Right lung (tissue), 10 donors: ENCODE measurements at places on chromosomes 6 and 20. TPM values are rescaled to one million over a fixed set of nuclear protein-coding genes. Genes with fewer than 3 reads are reported as not detected.

TMEM217 gene
- 2.1 TPM for polyA plus RNA-seq

TIAM2 gene
- polyA plus RNA-seq = 17.3 TPM

DNA sequence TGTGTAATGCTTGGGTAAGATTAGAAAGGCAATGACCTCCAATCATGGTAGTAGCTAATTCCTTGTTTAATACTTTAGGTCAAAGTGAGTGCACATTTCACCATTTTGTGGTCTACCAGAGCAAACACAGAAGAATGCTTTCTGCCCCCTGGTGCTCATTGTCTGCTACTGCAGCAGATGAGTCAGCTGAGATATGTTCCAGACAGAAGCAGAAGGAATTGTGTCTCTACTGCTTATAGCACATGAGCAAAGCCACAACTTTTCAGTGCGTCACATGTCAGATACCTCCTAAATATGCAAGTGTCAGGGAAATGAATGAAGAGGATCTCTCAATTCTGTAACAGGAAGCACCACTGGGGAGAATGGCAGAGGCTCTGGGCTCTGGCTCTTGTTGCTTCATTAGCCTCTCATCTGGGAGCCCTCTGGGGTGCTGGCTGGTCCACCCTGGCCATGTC lies 308.9 kb downstream of the ALDH8A1 start:
- peak; percentile 51 for DNase-seq

DNA sequence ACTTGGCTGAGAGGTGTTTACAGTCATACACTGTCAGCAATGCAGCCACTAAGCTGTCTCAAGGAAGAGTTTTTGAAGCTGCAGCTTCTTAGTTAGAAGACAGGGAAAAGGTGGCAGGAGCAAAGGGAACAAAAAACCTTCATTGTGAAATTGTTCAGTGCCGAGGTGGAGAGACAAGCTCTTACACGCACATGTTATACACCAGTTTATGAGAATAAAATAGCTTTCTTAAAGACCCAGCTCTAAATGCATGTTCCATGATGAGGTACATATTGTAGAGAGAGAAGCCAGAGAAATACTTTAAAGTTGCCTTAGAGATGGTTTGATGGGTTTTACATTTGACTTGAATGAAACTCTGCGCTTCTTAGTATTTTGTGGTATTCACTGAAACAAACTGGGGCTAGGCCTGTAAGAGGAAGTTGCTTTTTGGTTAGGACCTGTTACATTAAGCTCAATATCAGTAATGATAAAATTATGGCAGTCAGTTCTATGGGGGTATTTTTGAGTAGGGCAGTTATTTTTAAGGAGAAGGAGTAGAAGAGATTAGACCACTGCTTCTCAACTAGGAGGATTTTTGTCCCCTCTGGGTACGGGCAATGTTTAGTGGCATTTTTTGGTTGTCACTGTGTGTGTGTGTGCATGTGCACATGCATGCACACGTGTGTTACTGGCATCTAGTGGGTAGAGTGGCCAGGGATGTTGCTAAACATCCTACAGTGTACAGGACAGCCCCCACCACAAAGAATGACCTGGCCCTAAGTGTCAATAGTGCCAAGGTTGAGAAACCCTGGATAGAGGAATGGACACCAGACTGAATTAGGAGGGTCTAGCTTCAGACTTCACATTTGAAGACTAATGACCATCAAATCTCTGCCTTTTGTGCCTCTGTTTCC lies 9.8 kb downstream of the NEDD9 start:
- DNase-seq = no peak
